ENCODE measurements at places on chromosomes 11 and 22.

GRCh38 chr11:69655479-69656428 lies 14.8 kb downstream of the CCND1 start:
- no peak for DNase-seq

- DNase-seq: no peak
Observed at GRCh38 chr11:27438595-27438981, 34.0 kb downstream of the LGR4 start.

GRCh38 chr11:78783846-78784245 lies 209.2 kb upstream of the NARS2 start:
- DNase-seq: no peak

GRCh38 chr11:66973956-66974580 lies 1.0 kb upstream of the C11orf86 start:
- no peak for DNase-seq

DNA sequence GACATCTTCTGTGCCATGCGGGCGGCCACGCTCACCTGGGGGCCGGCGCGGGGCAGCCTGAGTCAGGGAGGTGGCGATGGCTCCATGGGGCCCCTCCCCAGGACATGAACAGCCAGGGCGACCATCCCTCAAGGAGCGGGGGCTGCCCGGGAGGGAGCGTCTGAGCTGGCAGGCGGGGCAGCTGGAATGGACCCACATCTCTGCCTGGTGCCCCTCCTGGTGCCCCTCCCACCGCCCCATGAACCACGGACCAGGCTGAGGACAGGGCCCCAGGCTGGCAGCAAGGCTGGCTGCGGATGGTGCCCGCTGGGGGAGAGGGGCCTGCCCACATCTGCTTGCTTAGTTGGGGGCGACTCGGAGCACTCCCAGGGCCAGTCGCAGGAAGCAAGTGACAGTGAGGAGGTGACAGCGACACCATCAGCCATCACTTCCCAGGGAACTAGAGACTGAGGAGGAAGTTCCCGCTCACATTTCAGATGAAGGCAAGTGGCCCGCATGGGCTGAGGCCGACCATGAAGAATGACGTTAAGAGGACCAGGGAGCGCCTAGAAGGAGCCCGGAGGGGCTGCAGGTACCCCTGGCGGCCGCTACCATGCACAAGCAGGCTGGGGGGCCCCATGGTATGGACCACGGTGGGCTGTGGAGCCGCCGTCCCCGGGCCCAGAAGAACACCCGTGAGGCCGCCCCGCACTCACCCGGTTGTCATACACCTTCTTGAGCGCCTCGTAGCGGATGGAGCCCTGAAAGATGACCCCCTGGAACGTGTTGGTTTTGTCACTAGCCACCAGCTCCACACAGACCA lies 37.3 kb downstream of the KIAA0930 start:
- no peak for DNase-seq

GRCh38 chr22:33958741-33959140 lies 38.5 kb upstream of the LARGE1 start:
- DNase-seq: no peak

DNA sequence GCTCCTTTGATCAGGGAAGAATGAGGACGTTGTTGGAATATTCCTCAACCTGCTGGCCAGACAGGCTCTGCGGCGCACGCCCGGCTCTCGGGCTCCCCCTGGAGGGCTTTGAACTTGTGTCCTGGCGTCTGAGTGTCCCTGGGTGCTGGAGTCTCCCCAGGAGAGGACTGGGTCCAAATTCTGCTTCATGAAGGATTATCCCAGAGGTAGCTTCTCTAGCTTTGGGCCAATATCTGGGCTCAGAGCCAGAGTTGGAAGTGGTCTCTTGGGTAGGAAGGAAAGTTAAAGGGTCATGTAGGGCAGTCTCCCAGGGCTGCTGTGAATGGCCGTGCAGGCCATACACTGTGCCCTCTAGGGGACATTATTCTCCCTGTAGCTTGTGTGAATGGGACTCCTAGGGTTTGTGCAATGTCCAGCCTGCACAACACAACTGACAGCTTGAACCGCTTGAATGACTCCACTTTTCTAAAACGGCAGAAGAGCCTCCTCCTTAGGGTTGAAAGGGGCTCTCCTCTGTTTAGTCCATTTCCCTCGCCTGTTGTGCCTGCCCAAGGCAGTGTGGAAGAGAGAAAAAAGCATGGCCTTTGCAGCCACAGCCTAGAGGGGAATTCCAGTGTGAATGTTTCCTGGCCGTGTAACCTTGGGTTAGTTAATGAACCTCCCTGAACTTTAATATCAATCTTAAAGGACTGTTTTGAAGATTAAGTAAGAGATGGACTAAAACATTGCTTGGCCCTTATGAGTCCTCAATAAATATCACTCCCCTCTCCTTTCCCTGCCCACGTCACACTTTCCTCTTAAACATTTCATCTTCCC lies 111.2 kb upstream of the THY1 start:
- no peak for DNase-seq

DNA sequence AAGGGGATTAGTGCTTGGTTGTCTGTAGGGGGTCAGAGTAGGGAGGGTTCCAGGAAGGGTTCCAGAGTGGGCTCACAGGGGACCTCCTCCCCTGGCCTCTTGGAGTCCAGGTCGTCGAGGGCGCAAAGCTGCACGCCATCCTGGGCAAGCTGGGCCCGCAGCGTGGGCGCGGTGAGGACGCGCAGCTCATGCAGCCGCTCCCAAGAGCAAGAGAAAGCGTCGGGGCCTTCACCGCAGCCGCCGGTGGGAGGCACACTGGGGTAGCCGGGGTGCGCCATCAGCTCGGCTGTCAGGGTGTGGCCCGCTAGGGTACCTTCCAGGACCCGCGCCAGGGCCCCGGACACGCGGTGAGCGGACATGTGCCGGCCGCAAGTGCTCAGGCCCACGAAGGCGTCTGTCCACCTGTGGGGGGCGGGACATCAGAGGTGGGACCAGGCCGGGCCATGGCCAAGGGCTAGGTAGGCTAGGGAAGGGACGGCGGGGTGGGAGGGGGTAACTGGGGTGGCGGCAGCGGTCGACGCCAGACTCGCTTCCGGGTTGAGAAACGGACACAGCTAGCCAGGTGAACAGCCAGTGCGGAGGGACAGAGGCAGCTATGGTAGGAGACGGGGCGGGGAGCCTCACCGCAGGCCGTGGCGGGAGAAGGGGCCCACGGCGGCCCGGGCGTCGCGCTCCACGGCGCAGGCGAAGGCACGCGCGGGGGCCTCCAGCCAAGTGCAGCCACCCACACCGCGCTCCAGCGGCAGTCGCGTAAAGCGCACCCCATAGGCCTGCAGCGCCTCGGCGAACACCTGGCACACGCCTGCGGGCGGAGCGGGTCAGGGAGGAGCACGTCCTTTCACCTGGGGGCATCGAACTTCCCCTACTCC lies 1.2 kb downstream of the YDJC start:
- no peak for DNase-seq

- DNase-seq: peak; percentile 59
Observed at GRCh38 chr11:2305140-2305778, 3.4 kb downstream of the TSPAN32 start.

GRCh38 chr11:125933030-125933813 lies 12.6 kb upstream of the VSIG10L2 start:
- DNase-seq: no peak

DNA sequence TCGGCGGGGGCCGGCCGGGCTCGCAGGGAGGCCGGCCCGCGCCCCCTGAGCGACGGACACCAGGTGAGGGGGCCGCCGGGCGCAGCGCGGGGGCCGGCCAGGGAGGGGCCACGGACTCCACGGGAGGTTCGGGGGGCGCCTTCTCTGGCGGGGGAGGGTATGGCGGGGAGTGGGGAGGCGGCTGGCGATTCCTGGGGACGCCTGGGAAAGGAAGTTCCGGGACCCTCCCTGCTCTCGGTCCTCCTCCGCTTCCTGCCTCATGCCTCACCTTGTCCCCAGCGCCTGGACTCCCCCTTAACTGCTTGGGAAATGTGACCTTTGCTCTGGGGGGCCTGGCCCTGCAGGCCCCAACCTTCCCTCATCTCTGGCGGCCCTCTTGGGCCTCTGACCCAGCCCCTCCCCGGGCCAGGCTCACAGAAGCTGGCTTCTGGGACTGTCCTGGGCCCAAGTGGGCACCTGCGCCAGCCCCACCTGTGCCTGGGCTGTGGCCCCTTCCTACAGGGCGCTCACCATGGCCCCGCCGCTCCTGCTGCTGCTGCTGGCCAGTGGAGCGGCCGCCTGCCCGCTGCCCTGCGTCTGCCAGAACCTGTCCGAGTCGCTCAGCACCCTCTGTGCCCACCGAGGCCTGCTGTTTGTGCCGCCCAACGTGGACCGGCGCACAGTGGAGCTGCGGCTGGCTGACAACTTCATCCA lies 516 bp downstream of the LRFN4 start:
- no peak for DNase-seq

- DNase-seq: no peak
Observed at GRCh38 chr22:28570696-28571373, 108.8 kb downstream of the TTC28 start.

DNA sequence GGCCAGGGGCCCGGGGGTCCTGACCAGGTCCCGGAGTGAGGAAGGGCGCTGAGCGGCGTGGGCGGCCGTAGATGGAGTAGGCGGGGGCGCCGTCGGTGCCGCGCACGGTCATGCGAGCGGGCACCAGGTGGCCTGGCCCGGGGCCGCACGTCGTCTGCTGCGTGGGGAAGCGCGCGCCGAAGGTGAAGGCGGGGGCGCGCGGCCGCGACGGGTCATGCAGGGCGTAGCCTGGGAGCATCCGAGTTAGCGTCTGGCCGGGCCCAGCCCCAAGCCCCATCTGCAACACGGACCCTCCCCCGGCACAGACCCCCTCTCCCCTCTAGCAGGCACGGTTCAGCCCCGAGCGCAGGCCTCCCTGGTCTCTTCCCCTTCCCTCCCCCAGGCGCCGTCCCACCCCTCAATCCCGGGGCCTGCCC lies 1.7 kb upstream of the TYMP start:
- DNase-seq: no peak

DNA sequence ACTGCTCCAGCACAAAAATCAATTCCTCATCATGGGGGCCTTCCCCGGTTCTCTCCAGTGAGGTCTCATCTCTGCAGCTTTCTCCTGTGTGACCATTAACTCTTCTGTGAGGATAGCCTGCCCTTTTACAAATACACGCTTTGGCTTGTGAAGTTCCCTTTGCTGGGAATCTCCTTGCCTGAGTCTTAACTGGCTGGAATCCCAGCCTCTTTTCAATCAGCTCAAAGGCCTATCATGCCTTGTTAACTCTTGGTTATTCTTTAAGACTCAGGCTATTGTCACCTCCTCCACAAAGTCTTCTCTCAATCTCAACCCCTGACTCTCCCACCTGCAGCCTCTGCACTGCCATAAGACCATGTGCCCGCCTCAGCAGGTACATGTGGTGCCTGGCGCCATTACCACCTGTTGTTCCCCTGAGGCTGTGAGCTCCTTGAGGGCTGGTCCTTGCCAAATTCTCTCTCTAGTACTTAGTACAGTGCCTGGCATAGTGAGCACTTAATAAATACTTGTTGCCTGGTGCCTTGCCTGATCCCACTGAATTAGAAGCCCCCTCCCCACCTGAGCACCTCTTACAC lies 128.2 kb downstream of the ST3GAL4 start:
- DNase-seq: no peak

DNA sequence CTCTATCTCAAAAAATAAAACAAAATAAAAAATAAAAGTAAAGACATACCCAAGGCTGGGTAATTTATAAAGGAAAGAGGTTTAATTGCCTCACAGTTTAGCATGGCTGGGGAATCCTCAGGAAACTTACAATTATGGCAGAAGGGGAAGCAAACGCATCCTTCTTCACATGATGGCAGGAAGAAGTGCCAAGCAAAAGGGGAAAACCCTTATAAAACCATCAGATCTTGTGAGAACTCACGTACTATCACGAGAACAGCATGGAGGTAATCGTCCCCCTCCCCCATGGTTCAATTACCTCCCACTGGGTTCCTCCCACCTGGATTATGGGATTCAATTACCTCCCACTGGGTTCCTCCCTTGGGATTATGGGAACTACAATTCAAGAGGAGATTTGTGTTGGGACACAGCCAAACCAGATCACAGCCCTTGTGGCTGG lies 8.3 kb upstream of the SSTR3 start:
- no peak for DNase-seq

DNA sequence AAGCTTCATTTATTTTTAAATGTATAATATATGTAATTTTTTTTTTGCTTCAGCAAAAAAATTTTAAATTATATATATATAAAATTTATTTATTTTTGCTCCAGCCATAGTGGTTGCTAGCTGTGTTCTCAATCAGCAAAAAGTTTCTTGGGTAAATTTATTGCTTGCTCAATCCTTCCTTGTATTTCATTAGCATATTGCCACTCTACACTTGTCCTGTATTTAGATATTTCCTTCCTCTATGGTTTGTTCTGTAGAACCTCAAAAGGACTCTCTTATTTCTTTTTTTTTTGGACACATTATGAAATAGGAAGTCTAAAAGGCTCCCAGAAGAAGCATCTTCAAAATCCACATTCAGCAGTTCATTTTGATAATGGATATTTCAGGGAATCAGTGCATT lies 2.3 kb downstream of the PTPRJ start:
- DNase-seq: no peak

- DNase-seq: no peak
Observed at GRCh38 chr11:77510095-77510494, 36.2 kb upstream of the PAK1 start.

DNA sequence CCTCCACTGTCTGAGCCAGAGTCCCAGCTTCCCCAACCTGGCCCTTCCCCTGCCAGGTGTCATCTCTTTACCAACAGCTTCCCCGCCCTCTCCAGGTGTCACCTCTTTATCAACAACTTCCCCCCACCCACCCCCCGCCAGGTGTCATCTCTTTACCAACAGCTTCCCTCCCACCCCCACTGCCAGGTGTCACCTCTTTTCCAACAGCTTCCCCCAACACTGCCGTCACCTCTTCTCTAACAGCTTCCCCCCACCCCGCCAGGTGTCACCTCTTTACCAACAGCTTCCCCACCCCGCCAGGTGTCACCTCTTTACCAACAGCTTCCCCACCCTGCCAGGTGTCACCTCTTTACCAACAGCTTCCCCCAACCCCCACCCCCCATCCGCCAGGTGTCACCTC lies 29.8 kb upstream of the TTLL12 start:
- no peak for DNase-seq

DNA sequence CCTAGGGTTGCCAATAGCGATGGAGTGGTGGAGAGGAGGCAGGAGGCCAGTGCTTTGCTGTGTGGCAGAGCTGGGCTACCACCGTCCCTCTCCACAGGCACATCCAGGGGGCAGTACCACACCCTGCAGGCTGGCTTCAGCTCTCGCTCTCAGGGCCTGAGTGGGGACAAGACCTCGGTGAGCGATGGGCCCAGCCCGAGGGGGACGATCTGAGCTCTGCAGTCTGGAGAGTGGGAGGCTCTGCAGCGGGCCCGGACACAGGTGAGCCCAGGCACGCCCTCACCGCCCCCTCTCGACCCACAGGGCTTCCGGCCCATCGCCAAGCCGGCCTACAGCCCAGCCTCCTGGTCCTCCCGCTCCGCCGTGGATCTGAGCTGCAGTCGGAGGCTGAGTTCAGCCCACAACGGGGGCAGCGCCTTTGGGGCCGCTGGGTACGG lies 2.5 kb downstream of the PKP3 start:
- no peak for DNase-seq

- DNase-seq: no peak
Observed at GRCh38 chr11:124760205-124760652, 1.9 kb downstream of the ESAM start.

- DNase-seq: no peak
Observed at GRCh38 chr22:35258191-35258988, 1.1 kb downstream of the HMGXB4 start.
